ENCODE measurements at places on chromosomes 11 and 22. TPM values are rescaled to one million over a fixed set of nuclear protein-coding genes. Genes with fewer than 3 reads are reported as not detected.

- no peak for DNase-seq
These were observed 32.7 kb downstream of the VSTM5 start for GRCh38 chr11:93817426-93818348.

- DNase-seq, result no peak
These were observed 72.0 kb upstream of the LMO1 start for GRCh38 chr11:8335683-8336082.

CACNA1I gene
- 0.17 TPM for total RNA-seq

ABCC8 gene
- not detected for total RNA-seq

- DNase-seq, result no peak
These were observed 8.0 kb downstream of the OVOL1 start for GRCh38 chr11:65794570-65795510.

DNA sequence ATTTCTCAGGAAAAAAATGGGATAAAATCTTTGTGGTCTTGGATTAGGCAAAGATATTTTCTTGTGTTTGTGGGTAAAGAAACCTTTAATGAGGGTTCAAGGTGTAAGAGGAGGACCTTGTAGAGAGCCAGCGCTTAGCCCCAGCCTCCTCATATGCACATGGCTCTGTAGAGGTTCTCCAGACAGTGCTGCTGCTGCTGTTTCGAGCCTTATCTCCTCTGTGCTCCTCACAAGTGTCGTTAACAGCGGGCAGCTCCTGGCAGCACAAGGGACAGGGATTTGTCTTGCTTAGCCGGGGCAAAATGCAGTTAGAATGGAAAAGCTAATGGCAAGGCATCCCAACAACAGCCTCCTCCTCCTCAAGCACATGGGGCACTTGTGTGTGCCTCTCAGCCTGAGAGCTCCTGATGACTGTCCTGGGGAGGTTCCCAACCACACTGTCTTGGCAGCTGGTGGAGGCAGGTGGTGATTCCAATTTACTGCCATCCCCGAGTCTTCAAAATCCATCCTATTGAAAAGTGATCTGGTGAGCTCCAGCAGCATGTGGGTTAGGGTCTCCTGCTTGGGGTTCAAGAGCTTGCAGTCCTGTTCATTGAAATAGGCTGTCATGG, 7.6 kb upstream of the MSANTD2 start:
- DNase-seq, result no peak

DNA sequence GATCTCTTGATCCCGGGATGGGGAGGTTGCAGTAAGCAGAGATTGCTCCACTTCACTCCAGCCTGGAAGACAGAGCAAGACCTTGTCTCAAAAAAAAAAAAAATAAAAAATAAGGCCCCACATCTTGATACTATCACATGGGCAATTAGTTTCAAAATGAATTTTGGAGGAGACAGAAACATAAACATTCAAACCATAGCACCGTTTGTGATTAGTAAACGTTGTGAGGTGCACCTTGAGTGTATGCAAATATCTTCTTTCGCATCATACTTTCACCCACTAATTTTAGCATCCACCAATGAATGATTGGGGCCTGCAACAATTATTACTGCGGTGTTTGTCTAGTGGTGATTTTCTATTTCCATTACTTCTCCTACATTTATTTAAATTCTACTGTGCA, 11.0 kb upstream of the SPDYC start:
- no peak for DNase-seq

DNA sequence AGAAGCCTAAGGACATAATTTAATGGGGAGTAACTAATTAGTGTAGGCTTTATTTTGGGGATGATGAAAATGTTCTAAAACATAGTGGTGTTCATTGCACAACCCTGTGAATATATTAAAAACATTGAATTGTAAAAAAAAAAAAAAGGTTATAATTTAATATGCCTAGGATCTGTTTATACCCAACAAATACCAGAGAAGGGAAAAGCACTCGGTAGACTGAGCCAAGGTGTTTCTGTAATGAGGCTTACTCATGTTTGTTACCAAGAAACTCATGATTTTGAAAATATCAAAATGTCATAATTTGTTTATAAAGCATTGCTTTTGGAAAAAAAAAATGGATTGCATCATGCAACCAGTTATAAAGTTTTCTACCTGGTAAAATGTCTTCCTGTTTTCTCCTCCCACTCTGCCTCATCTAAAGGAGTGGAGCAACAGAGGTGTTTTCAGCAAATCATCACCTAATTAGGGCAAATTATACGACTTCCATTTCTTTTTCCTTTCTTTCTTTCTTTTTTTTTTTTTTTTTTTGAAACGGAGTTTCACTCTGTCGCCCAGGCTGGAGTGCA, 14.2 kb upstream of the EIF3M start:
- DNase-seq, result no peak

GRCh38 chr11:37689951-37690350, 1091.9 kb upstream of the RAG2 start:
- DNase-seq, result no peak

ASPHD2 gene
- total RNA-seq, result 6.1 TPM

ADM2 gene
- total RNA-seq, result 7.9 TPM

- DNase-seq, result peak; percentile 87
These were observed 72.1 kb downstream of the LRRC32 start for GRCh38 chr11:76598426-76598839.

DNA sequence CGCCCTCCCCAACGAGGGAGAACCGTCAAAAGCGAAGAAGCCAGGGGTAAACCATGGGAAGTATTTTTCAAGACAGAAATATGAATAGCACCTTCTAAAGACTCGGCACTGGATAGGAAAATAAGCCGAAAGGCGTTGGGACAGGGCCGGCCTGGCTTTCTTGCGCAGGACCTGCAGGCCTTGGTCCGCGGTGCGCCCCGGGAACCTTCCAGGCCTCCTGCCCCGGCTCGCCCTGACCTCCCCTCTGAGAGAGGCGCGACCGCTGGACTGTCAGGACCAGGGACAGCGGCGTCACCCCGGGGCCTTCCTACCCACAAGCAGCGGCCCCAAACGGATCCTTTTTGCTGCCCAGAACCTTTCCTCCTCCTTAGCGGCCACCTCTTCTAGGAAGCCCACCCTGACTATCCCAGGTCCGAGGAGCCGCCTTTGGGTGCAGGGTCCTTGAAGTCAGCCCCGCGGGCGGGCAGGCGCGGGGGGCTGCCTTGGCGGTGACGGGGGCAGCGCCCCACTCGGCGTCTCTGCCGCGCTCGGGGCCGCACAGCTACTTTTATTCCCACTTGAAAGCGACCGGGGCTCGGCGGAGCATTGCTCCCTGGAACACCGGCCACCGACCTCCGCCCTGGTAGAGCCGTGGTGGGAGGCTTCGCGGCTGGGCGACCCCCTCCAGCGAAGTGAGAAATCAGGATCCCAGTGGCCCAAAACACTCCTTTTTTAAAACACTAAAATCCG, 650 bp upstream of the MAPK11 start:
- peak; percentile 41 for DNase-seq

DNA sequence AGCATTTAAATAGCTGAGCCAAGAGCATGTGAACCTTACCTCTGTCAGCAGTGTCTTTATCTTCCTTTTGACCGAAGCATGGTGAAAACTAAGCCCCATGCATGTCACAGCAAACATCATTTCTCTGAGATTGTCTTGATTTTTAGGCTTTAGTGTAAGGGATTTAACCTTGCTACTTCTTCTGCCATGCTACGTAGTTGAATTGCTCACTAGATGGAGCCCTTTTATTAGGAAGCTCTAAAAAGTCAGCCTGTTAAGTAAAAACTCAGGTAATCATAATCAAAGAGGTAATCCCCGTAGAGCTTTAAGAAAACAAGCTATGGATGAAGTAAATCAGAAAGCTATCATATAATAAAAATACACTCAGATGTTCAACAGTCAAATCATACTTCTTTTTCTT, 149.5 kb downstream of the PGR start:
- peak; percentile 5 for DNase-seq

INCENP gene
- total RNA-seq, result 183 TPM

DNA sequence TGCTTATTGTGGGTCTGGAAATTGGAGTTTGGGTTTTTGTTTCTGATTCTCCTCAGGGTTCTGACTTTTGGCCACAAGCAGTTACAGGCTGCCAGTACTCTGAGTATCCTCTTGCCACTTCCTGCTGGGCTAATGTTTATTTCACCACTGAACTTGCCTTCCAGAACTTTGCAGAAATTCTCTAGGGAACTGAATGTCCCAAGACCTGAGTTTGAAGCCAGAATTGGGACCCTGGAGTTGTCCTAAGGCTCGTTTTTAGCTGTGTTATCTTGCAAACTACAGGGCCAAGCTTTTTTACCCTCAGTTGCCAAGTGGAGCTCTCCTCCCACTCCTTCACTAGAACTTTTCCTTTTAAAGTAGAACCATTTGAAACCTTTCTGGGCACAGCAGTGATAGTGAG, 89.9 kb downstream of the FAT3 start:
- no peak for DNase-seq

- no peak for DNase-seq
These were observed 21.1 kb downstream of the MMP20 start for GRCh38 chr11:102604011-102604410.

RIMBP3C gene
- total RNA-seq, result 1.1 TPM

DNA sequence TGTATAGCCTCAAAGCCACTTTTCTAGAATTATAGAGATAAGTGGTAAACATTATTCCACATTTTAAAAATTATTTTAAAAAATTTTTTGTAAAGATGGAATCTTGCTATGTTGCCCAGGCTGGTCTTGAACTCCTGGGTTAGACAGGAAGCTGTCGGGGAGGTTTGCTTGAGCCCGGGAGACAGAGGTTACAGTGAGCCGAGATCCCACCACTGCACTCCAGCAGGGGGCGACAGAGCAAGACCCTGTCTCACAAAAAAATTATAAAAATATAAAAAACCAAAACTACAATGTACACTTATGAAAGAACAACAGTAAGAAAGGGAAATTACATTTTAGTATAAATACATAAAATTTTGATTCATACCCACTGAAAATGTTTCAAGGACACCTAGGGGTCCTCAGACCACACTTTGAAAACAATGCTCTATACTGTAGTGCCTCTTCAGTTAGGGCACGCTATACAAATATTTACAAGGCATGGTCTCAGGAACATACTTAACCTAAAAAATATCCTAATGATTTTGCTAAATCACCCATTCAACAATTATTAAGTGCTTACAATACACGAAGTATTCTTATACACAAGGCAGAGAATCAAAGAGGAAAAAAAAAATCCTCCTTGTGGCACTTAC, 111.2 kb downstream of the MRTFA start:
- peak; percentile 72 for DNase-seq

DNA sequence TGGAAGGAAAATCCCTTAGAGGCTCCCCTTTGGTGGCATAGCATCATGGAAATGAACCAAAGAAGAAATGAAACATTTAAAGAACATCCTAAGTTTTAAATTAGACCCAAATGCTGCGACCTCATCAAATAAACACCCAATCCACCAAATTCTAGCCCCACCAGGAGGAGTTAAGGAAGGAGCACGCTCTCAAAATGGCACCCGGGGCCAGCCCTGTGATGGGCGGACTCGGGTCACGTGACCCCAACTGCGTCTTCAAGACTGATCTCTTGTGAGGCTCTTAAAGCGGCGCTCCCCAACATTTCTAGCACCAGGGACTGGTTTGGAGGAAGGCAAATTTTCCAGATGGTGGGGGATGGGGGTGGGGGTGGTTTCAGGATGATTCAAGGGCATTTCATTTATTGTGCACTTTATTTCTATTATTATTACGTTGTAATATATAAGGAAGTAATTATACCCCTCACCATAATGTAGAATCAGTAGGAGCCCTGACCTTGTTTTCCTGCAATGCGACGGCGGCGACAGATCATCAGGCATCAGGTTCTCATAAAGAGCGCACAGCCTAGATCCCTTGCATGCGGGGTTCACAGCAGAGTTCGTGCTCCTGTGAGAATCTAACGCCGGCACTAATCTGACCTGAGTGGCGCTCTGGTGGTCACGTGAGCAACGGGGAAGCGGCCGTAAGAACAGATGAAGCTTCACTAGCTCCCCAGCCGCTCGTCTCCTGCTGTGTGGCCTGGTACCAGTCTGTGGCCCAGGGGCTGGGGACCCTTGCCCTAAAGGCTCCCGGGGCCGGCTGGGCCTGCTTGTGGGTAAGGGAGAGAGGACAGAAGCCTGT, 90.6 kb upstream of the SLC22A12 start:
- DNase-seq, result no peak

DNA sequence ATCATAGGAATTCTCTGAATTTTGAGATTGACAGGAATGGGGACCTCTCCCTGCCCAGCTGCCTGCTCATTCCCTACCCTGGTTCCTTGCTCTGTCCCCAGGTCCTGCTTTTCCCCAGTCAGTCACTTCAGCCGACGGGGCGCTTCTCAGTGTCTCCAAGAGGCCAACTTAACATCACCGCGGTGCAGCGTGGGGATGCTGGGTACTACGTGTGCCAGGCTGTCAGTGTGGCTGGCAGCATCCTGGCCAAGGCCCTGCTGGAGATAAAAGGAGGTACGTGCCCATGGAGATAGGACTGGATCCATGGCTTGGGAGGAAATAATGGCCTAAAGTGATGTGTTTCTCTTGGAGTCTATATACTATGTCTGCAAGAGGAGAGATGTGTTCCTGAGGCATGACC, 7.0 kb downstream of the ROBO3 start:
- DNase-seq, result no peak

- DNase-seq, result no peak
These were observed 3.6 kb downstream of the BCL9L start for GRCh38 chr11:118921929-118922744.

TRIM66 gene
- 20.8 TPM for total RNA-seq

- peak; percentile 65 for DNase-seq
These were observed 15.8 kb downstream of the TMEM258 start for GRCh38 chr11:61776561-61777075.

GRCh38 chr11:93512073-93512475, 31.1 kb downstream of the SMCO4 start:
- no peak for DNase-seq

SCGB2A2 gene
- total RNA-seq, result not detected

GRCh38 chr22:19412478-19412877, 19.1 kb downstream of the HIRA start:
- DNase-seq, result no peak

ACCS gene
- not detected for total RNA-seq

DNA sequence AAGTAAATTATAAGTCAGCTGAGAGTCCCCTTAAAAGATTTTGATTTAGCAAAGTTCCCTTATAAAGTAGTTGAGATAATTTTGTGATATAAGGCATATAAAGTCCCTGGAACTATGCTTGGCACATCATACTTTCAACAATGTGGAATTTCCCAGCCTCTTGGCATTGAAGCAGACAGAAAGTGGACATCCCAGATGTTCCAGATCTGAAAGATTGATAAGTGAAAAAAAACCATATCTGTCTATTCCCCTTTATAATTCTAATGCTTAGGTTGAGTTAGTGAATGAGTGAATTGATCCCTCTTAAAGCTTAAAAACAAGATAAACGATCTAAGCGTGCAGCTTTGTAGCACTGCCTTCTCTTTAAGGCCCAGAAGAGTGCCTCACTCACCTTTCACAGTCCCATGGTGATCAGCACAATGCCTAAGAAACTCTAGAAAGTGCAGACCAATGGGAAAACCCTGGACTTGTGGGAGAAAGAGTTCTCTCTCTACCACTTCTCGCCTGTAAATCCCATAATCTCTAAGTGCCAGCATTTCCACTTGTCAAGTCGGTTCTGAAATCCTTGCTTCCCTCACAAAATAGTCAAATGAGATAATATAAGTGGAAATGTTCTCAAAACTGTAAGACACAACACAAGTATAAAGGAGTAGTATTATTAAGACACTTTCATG, 17.8 kb downstream of the FIBIN start:
- DNase-seq, result no peak

OTOG gene
- total RNA-seq, result not detected
